ENCODE measurements at places on chromosomes 4 and X.

DNA sequence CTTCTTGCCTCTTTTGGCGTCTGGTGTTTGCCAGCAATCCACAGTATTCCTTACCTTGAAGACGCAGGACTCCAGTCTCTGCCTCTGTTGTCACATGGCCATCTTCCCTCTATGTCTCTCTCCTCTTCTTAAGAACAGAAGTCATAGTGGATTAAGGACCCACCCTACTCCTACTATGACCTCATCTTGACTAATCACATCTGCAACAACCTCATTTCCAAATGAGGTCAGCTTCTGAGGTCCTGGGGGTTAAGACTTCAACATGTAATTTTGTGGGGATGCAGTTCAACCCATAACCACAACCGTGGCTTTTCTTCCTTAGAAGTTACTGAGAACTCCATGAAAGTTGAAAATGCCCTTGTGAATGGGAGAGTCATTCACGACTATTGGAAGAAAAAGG, 23.3 kb downstream of the TLR8 start:
- no peak for DNase-seq

GRCh38 chr4:3106339-3107186, 32.1 kb downstream of the HTT start:
- DNase-seq = peak; percentile 80

DNA sequence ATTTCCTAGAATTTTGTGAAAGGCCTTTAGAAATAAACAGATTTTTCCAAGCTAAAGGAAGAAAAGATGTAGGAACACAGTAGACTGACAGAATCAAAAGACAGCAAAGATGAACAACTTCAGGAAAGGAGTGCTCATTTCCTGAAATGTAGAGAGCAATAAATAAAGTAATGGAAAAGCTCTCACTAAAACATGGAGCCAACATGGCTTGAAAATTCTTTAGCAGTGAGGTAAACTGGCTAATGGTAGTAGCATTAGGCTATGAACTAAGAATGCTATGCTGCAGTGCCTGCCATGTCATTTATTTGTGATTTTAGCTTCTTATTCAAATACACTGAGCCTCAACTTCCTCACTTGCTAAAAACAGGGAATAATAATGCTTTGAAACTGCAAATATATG, 108.7 kb downstream of the IQCM start:
- DNase-seq = no peak

DNA sequence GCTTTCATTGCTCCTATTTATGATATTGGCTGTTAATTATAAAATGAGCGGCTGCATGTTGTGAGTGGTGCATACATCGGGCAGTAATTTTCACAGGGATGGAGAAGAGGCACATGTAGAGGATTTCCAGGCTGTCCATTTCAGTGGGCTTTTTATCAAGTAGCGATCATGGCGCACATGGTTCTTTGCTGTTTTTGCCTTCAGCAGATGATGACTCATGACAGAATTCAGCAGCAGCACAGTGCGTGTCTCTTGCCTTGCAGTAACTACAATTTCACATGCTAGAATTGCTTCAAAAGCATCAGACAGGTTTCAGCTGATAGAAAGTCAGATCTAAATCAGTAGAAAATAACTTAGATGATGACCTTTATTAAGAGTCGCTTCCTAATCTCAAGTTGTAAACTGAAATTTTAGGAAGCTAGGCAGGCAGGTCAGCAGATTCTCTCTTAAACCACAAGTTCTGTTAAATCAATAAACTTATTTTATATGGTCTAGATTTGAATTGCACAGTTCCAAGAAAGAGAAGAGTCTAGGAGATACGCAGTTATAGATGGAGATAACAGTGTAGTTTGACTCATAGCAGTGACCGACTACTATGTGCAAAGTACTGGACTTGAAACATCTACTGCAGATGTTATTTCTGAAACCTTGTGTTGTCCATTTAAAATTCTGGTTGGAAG, 35.8 kb downstream of the LRP2BP start:
- no peak for DNase-seq

- no peak for DNase-seq
Measured at GRCh38 chr4:25857403-25857802, 5.4 kb downstream of the SEL1L3 start.

DNA sequence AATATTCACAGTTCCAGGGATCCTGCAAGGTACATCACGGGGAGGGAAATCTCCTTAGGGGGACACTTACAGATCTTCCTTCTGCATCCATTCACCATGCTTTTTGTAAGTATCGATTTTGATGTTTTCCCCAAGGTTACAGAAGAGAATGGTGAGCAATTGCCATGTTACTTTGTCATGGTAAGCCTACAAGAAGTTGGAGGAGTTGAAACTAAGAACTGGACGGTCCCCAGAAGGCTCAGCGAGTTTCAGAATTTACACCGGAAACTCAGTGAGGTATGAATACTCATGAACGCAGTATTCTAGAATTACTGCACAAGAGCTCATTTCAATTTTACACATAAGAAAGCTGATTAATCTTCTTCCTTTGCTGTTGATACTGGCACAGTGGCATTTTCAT, 53.9 kb downstream of the LRP2BP start:
- DNase-seq = no peak

DNA sequence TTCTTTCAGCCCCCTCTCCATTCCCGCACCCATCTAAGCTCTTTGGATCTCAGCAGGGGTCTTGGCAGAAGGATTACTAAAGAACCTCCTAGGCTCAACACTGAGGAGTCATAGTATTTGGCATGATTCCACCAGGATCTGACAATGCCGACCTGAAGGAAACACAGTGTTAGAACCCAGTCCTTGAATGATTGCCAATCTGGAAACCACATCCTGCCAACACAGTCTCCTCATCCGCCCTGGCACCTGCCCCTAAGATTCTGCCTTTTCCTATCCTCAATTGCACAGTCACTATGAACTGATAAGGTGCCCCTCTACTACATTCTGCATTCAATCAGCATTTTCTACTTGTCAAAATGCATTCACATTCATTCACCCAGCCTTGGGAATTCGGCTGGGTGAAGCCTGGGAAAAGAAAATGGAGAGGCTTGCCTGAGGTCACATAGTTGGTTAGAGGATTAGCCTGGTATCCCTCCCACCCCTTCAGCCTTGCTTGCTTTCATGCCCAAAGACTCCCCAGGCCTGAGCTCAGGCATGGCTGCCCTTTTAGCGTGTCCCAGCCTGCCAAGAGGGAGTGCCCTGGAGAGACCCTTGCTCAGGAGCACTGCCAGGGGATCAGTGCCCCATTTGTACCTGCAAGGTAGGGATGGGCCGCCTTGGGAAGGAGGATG, 2.2 kb upstream of the CLDN2 start:
- no peak for DNase-seq

GRCh38 chr4:171924746-171925376, 111.7 kb downstream of the GALNTL6 start:
- no peak for DNase-seq

DNA sequence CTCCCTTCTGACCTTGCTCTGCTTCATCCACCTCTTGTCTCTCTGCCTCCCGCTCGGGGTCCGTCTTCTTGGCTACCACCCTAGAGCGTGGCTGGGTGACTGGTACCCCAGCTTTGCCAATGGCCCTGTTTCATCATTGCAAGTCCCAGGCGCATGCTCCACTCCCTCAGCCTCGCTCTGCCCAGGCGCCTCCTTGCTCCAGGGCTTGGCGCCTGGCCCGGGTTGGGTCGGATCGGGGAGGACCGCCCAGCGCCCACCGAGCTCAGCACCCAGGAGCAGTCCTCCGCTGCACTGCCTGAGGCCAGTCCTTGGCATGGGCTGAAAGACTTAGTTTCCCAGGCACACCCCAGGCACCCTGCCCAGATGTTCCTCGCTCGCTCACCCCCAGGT, 577 bp downstream of the BGN start:
- DNase-seq = no peak

GRCh38 chrX:40564447-40564846, 16.3 kb upstream of the ATP6AP2 start:
- DNase-seq = no peak

DNA sequence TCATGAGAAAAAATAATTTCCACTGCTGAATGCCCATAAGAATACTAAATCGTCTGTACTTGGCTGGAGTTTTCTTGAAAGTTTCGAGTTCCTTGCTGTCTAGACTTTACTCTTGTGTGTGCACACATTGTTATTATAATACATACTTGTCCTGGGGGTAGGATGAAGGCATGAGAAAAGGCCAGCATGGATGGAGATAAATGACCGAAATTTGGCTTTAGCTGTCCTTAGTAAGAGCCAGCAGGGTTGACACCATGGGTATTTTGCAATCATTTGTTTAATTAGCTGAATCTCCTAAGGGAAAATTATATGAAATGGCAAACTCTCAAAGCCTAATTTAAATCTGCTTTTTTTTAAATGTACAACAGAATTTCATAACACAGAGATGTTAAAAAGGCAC, 641.6 kb downstream of the ADGRL3 start:
- no peak for DNase-seq

- DNase-seq = no peak
Measured at GRCh38 chrX:96386981-96387380, 297.7 kb upstream of the DIAPH2 start.

DNA sequence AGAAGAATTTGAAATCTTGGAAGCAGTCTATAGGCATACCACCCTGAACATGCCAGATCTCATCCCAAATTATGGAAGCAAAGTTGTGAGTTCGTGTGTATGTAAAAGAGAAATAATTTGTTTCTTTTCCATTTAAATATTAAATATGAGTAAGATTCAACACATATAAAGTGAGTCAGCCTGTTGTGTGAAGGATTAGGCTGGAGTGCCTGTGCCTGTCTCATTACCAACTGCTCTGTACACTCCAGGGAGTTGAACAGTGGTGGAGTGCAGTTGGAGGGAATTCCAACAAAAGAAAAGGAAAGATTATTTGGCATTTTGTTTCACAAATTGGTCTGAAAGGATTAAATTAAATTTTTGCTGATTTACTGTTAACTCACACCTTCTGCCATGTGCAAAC, 435.6 kb downstream of the FAT4 start:
- no peak for DNase-seq

DNA sequence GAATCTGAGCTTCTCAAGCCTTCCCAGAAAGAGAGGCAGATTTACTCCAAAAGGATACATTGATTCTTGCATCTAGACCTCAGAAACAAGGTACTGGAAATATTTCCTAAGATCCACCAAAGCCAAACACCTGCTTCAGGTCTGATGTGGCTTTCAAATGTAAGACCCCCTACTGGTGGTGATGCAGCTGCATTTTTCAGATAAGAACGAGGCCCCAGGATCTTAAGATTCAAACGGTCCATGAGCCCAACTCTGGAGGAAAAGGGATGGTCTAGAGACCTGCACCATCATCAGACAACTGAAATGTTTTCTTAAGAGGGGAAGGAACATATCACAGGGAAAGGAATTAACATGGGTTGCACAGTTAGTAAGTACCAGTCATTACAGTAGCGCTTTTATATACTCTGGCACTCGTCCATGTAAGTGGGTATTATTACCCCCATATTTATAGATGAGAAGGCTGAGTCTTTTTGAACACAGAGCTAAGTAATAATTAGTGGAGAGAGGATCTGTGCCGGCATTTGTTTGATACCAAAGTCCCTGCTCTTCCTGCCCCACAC, 73.7 kb downstream of the LEF1 start:
- no peak for DNase-seq

GRCh38 chrX:16785247-16786138, 773 bp upstream of the TXLNG start:
- no peak for DNase-seq

DNA sequence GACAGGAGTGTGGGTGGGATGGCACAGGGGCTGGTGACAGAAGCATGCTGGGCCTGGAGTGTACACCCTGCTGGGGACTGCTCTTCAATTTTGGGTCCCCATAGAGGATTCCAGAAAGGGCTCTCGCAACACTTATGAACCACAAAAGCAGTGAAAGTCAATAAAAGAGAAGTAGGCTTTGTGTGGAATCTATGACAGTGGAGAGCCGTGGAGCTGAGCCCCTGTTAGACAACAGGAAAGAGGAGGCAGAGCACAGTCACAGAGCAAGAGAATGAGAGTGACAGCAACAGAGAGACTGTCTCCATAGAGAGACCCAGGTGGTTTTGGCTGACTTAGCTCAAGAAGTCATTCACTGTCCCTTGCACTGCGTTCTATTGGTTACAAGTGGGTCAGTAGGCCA, 135.1 kb upstream of the ATP6AP2 start:
- no peak for DNase-seq

GRCh38 chr4:111776561-111776960, 368.7 kb upstream of the FAM241A start:
- no peak for DNase-seq

- no peak for DNase-seq
Measured at GRCh38 chrX:29687687-29688086, 527.7 kb upstream of the MAGEB2 start.

- DNase-seq = no peak
Measured at GRCh38 chr4:129231945-129232588, 136.1 kb downstream of the C4orf33 start.

DNA sequence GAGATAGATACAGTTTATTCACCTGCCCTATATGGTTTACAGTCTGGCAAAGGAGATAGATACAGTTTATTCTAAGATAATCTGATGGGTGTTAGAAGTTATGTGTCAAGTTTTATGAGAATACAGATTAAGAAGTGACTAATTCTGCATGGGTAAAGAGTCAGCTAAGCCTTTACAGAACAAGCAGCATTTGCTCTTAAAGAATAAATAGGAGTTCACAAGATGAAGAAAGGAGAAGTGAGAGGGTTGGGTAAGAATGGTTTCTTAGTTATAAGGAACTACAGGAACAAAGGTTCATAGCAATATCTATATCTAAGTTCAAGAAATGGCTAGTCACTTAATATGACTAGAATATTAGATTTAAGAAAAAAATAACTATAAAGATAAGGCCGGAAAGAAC, 47.6 kb downstream of the THOC2 start:
- DNase-seq = no peak

GRCh38 chr4:165464813-165465381, 86.1 kb downstream of the CPE start:
- no peak for DNase-seq

GRCh38 chr4:169249214-169249973, 21.4 kb downstream of the SH3RF1 start:
- DNase-seq = no peak

DNA sequence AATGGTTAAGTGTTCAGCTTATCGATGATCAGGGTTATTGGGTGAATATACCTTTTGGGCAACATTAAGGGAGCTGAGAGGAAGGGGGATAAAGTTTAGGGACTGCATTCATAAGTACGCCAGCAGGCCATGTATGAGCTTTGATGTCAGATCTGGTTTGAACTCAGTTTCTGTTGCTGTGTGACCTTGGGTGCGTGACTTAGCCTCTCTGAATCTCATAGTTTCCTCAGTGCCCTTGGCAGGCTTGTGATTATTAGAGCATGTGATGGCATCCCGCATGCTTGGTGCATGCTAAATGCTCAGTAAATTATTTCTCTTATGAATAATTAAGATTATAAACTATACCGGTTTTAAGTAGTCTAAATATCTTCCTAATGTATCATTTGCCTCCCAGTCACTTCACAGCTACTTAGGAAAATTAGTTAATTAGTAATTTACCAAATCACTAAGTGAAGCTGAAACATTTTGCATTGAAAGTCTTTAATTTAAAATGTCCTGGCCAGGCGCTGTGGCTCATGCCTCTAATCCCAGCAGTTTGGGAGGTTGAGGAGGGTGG, 3.8 kb downstream of the TBC1D14 start:
- no peak for DNase-seq

GRCh38 chrX:118772051-118772450, 44.6 kb downstream of the IL13RA1 start:
- no peak for DNase-seq
